ENCODE measurements at places on chromosomes 4 and X.

DNA sequence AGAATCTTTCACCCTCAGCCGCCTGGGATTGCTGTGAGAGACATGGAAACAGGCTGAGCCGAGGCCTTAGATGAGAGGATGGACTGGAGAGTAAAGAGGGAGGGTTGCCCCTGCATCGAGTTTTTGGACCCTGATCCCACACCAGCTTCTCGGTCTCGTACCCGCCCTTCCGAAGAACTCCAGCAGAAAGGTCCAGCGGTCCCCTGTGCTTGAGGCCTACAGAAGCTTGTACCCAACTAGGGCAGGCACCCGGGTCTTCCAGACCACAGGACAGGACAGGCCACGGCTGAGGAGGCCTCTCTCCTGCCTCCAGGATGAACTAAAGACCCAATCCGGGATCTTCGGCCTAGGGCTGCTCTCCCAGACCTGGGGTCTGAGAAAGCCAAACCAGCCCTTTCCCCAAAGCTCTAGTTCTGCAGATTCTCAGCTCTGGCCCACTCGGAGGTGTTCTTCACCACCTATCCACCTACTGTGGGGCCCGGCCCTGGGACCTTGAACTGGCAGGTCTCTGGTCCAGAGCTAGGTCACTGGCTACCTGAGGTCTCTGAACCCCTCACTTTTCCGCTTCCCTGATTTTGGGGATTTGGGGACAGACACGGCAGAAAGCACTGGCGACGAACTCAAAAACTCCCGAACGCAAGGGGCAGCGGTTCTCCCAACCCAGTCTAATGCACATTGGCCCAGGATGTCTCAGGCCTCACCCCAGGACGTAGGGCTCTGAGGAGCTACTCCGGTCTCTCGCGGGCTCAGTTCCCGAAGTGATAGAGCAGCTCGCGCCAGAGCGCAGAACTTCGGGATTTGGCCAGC is 1.1 kb downstream of the NKX3-2 start:
- DNase-seq: no peak

DNA sequence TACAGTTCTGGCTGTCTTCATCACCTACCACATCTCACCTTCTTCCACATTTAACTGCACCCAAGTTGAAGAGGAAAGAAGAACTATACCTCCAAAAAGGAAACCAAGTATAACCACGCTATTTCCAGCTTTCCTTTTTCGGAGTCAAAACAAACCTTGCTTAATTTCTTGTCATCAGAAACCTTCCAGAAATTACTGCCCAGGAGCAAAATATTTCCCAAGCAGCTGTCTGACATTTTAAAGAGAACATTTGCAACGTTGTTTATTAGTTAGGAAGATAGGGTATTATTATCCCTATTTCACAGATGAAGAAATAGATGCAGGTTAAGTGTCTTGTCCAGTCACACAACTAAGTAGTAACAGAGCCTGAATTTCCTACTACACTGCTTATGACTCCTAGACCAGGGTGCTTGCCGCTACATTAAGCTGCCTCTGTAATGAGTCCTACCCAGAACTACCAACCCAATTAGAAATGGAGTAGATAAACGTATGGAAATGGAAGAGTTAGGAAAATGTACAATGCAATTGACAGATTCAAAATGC is 2.2 kb upstream of the ACSL4 start:
- DNase-seq: no peak

- DNase-seq: no peak
Observed at GRCh38 chr4:94567811-94568210, 116.1 kb downstream of the PDLIM5 start.

GRCh38 chrX:152913910-152914309 is 16.0 kb downstream of the ZNF185 start:
- DNase-seq: no peak

- no peak for DNase-seq
Observed at GRCh38 chr4:153266988-153267387, 62.7 kb downstream of the TRIM2 start.

- DNase-seq: no peak
Observed at GRCh38 chr4:105015750-105016149, 130.9 kb upstream of the TET2 start.

DNA sequence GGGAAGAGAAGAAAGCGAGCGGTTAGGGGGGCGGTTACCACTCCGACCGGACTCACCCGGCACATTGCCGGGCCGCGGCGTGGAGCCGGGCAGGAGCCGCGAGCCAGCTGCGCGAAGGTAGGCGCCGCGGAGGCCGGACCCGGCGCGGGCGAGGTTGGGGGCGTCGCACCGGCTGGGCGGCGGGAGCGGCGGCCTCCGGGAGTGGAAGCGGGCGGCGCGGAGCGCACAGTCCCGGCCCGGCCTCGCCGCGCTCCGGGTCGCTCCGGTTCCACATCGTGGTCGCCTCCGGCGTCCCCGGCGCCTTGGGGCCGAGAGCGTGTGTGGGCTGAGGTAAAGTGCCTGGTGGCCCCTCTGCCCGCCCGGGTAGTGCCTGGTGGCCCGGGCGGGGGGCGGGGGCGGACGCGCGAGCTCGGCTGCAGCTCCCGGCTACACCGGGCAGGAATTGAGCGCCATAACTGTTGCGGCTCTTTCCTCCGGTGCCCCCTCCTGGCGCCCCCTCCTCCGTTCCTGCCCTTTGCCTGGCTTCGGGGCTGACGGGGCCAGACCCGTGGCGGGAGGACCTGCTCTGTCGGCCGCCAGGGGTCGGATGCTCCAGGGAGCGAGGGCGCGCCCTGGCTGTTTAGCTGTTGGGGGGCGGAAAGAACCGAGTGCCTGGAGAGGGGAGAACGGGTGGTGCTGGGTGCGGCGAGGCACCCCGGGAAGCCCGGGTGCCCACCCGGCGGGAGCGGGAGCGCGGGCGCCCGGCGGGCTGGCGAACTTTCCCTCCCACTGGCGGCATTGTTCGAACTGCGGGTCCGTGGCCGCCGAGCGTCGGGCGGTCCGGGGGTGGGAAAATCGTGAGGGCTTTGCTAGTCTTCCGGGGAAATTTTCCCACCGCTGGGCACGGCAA is 626 bp downstream of the JADE3 start:
- no peak for DNase-seq

- no peak for DNase-seq
Observed at GRCh38 chr4:102612824-102613366, 111.7 kb downstream of the NFKB1 start.
